ENCODE measurements at places on chromosomes 3 and 15. TPM values are rescaled to one million over a fixed set of nuclear protein-coding genes. Genes with fewer than 3 reads are reported as not detected.

OR5K4 gene
- not detected for total RNA-seq

OR5K2 gene
- not detected for total RNA-seq

PAQR5 gene
- total RNA-seq: 6.4 TPM

ARNT2 gene
- total RNA-seq: 22.9 TPM

RTP1 gene
- total RNA-seq: not detected

DCLK3 gene
- 0.04 TPM for total RNA-seq

INSYN1 gene
- 1.3 TPM for total RNA-seq

- DNase-seq: no peak
Measured at GRCh38 chr3:196486263-196486662, 17.3 kb downstream of the RNF168 start.

- DNase-seq: peak; percentile 50
Measured at GRCh38 chr3:141482245-141482922, 4.4 kb upstream of the RASA2 start.

- DNase-seq: no peak
Measured at GRCh38 chr3:171833789-171834460, 9.2 kb upstream of the TMEM212 start.

DNA sequence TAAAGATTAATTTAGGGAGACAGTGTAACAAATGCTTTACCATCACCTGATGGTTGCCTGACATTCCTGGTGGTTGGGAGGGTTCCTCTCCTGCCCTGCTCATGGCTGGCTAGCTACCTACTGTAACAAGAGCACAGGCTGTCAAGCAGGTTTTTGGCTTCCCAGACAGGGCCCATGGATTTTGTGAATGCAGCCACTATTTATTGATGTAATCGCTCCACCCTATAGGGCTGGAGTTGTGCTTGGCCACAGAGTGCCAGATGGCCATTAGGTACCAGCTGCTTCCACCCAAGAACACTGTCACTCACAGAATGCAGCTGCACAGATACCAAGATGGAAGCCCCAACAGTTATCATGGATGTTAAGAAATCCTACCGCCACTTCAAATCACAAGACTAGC is 31.0 kb upstream of the KLHL25 start:
- no peak for DNase-seq

DNA sequence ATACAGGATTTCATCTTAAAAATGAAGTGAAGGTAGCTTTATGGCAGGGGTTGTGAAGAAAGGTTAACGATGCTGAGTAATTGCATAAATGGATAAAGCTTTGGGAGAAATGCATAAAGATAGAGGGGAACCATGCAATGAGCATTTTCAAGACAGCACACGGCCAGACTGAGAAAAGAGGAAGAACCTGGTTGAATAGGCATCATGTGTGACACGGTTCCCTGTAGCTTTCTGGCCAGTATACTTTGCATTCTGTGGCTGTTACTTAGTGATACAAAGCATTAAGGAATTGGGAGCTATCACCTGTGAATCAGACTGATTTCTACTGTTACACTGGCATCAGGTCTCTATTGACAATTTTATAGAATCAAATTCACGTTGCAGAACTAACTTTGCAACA is 33.3 kb downstream of the NR2C2 start:
- no peak for DNase-seq

GRCh38 chr3:31230425-31231223 is 302.1 kb upstream of the STT3B start:
- no peak for DNase-seq

- DNase-seq: no peak
Measured at GRCh38 chr3:3801494-3801841, 2.2 kb downstream of the LRRN1 start.

GRCh38 chr3:23206366-23206765 is 3.2 kb downstream of the UBE2E2 start:
- no peak for DNase-seq

DNA sequence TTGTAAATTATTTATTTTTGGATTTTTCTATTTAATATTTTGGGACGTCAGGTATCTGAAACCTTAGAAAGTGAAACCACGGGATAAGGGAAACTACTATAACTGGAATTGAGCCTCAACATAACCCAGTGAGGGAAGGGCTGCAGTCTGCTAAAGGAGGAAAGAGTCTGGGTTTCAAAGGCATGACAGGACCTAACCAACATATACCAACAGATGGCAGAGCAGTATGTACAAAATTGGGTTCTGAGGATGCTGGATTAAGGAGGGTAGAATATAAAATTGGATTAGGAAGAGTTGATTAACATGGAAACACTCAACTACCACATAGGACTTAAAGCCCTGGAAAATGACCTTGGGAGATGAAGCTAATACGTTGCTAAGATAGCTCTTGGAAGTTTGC is 603.5 kb downstream of the MECOM start:
- DNase-seq: no peak

DNA sequence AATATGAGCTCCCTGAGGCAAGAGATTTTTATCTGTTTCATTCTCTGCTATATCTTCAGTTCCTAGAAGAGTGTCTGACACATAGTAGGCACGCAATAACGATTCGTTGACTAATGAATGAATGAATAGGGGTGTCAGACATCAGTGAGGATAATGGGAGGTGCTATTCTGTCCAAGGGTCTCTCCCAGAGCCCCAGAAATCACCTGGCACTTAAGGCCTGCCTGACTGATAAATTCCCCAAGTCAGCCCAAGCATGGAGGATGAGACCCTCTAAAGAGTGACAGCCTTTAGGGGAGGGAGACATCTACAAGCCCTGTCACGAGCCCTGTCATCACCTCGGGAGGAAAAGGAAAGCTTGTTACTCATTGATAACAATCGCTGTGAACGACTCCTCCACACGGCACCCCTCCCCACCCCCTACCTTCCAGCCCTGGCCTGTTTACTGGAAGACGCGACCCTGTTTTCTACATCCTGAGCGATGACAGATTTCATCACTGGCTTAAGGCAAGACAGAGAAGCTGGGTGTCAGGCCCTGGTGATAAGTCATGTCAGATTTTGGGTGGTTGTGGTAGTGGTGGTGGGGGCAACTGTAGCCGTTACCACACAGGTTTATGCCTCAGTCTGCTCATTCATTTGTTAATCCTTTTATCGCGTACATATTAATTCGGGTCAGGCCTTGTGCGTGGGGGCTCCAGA is 23.1 kb downstream of the BHLHE40 start:
- no peak for DNase-seq

DNA sequence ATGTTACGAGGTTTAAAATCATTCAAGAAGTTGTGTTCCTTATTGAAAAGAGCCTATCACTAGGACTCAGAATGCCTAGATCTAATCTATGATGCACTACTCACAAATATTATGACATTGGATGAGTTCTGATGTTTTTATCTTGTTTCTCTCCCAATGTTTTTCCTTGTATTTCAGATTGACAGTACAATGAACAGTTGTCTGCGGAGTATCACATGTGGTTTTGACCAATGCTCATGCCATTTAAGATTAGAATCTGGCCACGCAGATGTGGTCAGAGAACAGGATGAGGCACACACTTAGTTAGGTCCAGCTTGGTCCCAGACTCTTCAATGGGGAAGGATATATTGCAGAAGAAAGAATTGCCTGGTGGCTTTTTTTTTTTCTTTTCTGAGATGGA is 25.6 kb upstream of the CCDC50 start:
- no peak for DNase-seq

DNA sequence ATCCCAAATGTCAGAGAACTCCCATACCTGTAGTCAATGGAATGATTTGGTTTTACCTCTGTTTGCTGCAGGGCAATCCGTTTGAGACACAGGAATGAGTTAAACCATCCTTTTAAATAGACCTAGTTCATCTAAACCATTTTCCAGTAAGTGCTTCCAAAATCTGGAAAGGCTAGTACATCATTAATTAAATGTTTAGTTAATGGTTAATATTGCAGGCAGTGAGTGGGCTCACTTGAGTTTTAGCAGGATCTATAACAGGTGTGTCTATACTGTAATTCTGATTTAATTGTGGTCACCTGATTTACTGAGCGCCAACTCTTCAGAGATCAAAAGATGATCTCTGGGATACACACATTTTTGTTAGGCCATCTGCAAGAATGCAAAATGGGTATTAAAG is 353.9 kb upstream of the ROPN1 start:
- DNase-seq: no peak

DNA sequence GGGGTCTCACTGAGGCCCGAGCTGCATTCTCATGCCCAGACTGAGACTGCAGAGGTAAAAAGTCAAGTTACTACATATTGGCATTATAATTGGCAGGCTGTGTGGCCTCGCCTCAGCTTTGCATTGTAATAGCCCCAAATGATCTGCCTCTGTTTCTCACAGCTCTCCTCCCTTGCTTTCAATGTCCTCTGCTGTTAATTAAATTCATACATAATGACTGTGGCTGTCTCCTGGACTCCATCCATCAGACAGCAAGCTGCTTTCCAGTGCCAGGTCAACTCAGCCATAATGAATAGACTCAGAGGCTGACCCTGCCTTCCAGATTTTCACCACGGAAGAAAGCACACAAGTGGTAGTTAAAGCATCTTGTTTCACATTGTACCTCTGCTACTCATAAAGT is 7.6 kb upstream of the RTP4 start:
- no peak for DNase-seq

DNA sequence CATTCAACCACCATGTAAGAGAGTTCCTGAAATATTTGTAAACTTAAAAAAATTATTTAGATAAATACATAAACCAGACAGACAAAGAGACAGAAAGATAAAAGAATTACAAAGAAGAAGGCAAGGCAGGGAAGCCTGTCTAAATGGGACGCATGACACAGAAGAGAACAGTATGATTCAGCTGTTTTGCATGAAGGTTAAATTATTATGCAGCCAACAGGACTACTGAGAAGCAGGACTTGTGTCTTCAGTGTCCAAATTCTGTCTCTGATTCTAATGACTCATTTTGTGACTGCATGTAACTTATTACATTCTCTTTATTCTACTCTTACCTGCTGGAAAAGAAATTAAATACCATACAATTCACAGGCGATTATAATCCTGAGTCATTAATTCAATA is 340.4 kb upstream of the KCNMB2 start:
- peak; percentile 7 for DNase-seq

- no peak for DNase-seq
Measured at GRCh38 chr3:194866236-194866635, 180.6 kb downstream of the FAM43A start.

DNA sequence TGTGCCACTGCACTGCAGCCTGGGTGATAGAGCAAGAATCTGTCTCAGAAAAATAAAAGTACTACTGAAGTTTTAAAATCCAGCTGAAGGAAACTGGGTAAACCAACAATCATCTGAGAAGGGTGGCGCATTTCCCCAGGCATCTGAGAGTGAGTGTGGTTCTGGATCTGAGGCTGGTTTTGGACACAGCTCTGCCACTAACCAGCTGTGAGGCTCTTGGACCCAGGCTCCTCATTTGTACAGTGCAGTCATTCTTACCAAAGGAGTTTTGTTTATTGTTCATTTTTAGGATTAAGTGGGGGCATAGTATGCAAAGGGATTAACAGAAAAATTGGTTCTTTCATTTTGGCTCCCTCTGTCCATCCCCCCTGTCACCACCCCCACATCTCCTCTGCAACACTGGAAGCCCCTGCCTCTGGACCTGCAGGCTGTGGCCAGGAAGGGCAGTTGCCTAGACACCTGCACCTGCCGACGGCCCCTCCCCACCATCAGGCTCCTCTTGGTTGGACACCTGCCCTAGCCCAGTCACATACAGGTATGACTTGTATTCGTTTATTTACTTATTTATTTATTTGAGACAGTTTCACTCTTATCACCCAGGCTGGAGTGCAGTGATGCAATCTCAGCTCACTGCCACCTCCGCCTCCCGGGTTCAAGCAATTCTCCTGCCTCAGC is 8.8 kb downstream of the NUP210 start:
- no peak for DNase-seq

- DNase-seq: no peak
Measured at GRCh38 chr15:29825227-29825626, 3.0 kb upstream of the TJP1 start.

DNA sequence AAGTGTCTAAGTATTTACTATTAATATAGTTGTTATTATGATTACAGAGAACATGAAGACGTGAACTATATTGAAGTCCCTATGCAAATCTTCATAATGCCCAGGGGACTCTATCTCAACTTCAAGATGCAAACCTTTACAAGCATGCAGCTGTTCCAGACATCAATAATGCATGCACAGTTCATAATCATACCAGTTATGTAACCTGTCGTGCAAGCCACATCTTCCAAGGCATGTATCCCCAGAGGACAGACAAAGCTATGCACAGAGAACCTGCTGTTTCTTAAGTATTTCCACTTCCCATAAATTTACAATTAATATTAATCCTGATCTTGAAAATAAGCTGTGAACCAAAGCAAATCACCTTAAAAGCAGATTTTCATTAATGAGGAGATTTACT is 534.1 kb downstream of the TUSC7 start:
- no peak for DNase-seq

DNA sequence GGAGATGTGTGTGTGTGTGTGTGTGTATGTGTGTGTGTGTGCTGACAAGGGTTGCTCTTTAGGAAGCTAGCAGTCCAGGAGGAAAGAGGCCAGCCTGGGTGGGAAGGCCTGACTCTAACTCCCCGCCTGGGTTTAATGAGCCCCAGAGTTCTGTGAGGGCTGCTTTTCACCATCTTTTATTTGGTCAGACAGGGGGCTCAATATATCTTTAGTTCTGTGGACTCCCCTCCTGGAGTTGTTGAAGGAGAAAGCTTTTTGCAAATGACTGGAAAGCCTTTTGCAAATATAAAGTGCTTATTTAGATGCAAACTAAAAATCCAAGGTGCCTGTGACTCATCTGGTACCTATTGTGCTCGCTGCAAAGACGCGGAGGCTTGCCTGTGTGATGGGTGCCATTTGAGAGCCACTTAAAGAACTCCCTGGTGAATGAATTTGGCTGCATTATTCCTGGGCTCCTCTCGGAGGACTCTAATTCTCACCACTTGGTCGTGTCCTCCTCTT is 24.5 kb downstream of the DRD3 start:
- DNase-seq: no peak

- DNase-seq: no peak
Measured at GRCh38 chr3:133938770-133939462, 43.2 kb upstream of the RAB6B start.

- peak; percentile 87 for DNase-seq
Measured at GRCh38 chr15:90364251-90364650, 12.2 kb downstream of the ZNF774 start.

DNA sequence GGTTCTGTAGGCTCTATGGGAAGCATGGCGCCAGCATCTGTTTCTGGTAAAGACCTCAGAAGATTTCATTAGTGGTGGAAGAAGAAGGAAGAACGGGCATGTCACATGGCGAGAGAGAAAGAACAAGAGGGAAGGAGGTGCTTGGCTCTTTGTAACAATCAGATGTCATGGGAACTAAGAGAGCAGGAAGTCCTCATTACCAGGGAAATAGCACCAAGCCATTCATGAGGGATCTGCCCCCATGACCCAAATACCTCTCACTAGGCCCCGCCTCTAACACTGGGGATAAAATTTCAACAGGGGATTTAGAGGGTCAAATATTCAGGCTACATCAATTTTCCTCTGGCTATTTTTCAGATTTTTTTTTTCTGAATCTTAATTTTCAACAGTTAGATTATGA is 954.3 kb downstream of the SQOR start:
- no peak for DNase-seq

DNA sequence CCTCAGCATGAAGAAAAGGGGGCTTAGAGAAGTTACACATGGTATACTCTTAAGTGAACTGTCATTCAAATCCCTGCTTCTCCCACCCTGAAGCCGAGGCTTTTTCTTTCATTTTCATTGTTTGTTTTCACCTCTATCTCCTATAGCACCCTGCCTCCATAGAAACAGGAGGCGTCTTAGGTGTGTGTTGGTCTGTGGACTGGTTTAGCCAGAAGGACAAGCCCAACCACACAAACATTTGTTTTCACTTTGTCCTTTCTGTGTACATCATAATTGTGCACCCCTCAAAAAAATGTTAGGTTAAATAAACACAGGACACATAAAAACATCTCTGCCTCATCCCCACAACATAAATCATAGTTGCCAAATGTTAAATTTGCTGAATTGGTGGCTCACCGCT is 73.3 kb upstream of the UBE2E2 start:
- no peak for DNase-seq

All from kidney epithelial cell (primary cell).